NCI-H510A (cell line): ENCODE measurements at places on chromosomes 11 and 22.

GRCh38 chr11:119650251-119650650 lies 78.7 kb downstream of the NECTIN1 start:
- no peak for DNase-seq

DNA sequence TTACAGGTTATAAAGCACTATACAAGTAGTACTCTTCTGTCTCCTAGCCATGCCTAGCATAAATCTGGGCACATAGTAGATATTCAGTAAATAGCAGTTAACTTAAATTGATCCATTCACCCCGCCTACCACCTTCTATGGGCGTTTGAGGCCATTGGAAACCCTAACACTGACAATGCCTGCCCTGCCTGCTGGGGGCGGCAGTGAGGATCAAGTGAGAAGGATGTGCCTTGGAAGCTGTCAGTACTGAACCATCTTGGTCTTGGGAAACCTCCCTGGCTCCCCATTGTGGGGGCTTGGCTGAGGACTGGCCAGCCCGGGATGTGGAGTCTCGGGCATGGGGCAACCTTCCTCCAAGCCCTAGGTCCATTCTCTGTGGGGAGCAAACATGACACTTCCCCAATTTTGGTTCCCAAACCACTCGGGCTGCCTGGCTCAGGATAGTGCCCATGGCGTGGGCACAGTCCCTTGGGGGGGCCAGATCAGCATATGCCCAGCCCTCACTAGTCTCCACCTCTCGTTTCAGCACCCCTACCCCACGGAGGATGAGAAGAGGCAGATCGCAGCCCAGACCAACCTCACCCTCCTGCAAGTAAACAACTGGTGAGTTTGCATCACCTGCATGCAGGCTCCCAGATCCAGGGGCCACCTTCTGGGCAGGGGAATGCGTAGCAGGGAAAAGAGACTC lies 67.4 kb downstream of the FEZ1 start:
- DNase-seq: no peak

DNA sequence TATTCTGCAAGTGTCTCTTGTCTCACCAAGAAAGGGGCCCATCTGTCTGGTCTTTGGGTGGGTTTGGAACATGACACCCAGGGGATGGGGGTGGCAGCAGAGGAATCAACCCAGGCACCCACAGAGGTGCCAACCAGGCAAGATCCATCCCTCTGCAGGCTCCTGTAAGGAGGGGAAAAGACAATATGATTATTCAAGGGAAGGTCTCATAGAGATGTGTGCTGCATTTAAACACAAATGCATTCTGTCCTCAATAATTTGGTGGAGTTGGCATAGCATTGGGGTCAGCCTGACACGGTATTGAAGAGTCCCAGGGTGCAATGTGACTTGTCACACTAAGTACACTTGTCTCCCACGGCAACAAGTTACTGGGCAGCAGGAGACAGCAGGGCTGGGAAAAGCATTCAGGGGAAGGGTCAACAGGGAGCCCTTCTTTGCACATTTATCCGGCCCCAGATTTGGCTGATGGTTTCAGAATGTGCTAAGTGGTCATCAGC lies 33.1 kb upstream of the SPON1 start:
- DNase-seq: no peak

DNA sequence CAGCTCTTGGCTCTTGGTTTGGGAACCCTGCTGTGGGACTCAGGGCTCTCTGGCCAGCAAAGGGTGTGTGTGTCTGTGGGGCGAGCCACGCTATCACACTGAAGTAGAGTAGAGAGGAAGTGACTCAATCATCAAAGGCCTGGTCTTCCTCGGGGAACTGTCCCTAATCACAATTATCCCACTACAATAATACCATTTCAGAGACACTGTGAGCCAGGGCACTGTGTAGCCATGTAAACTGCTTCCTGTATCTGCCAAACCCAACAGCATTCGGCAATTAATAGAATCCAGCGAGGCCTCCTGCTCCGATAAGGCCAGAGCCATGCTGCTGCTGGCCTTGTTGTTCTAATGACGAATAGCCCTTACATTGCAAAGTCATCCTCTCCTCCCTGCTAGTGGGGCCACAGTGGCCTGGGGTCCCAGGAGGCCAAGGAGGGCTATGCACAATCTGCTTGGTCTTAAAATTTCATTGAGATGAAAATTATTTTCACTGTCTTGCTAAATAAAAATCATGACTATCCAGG lies 49.8 kb upstream of the LMO2 start:
- no peak for DNase-seq

- no peak for DNase-seq
These were observed 7.1 kb upstream of the CDC42EP2 start for GRCh38 chr11:65307298-65308229.

DNA sequence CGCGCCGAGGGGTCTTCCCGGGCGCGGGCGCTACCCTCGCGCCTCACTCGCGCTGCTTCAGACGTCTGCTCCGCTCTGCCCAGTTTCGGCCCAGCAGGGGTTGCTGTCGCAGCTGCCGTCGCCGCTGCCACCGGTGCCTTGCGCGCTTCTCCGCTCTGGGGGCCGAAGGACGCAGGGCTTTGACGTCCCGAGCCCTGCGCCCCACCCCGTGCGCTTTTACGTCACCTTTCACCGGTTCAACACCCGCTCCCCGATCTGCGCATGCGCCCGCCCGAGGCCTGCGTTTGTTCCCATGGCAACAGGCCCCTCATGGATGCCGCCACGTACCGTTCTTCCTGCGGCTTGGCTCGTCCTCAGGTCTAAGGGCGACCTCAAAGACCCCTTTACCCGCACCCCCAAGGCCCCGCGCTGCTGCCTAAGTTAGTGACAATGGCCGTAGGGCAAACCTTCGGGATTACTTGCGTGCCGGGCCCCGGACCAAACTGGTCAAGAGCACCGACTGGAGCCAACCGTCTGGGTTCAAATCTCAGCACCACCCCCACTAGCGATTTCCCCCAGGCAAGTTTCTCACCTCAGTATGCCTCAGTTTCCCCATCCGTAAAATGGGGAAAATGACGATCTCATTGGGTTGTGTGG lies 642 bp upstream of the CDK2AP2 start:
- peak; percentile 96 for DNase-seq

- DNase-seq: no peak
These were observed 51.3 kb upstream of the SCUBE2 start for GRCh38 chr11:9142732-9143131.

GRCh38 chr22:44080936-44081861 lies 57.1 kb downstream of the PARVB start:
- DNase-seq: no peak

- DNase-seq: no peak
These were observed 56.8 kb downstream of the GUCY1A2 start for GRCh38 chr11:106961518-106961917.

DNA sequence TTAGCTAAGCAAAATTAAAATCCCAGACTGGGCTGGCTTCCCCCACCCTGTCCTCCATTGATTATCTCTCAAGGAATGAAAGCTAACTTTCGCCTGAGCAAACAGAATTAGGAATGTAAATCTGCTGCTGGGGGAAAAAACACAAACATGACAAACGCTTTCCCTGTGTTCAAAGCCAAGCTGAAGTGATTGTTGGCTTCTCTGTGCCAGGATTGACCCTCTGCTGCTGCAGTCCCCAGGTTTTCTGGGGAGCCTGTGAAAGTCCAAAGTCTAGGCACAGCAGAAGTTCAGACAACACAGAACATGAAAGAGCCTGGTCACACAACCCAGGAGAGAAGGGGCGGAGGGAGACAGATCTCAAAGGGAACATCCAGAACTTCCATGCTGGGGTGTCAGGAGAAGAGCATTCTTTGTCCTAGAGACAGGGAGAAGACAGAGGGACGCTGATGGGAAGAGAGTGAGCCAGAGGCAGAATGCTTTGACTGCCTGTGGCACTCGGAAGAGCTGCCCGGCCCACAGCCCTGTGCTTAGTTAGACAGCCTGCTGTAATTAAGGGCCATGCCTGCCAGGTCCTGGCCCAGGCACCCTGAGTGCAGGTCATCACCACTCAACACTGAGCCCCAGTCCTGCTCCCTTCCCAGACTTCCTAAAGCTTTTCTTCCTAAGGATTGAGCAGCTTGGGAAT lies 6.9 kb downstream of the PATZ1 start:
- no peak for DNase-seq

DNA sequence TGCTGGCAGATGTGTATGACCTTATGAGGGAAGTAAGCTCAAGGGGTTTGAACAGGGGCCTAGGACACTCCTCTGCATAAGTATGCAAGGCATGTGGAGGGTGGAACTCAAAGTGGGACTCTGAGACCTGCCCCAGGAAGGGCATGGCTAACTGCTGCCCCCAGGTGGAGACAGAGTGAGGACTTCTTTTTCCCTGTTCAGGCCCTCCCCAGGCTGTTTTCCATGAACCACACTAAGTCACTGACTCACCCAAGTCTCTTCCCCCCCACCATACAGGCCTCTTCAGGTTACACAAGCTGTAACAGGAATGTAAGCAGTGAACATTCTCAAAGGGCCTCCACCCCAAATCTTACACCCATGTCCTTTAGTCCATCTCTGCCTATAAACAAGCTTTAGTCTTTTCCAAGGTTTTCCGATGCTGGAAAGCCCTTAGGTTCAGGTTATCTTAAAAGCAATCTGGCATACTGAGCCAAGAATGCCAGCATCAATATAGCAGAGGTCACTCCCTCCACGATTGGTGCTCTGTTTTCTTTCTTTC lies 13.1 kb downstream of the EEF1G start:
- no peak for DNase-seq

DNA sequence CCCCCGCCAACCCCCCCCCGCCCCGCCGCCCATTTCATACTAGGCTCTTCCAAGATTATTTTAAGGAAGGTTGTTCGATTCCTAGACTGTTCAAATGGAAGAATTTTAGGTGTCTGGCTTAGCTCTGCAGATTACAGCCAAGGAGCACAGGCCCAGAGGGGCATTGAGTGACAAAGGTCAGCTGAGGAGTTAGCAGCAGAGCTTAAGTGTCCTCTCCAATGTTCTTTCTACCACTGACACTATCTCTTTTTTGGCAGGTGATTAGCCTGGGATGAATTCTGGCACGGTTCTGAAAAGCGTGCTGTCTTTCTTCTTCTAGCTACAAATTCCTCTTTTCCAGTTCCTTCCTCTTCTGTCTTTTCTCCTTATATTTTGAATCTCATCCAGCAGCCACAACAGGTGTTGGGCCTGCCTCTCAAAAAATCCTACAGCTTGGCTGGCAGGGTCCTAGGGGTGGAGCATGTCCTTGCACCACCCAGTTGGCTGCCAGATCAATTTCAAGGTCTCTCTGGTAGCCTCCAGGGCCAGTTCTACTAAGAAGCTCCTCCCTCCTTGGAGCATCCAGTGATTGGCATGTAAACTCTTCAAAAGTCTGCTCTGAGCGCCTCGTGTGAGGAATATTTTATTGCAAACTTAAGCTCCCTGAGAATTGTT lies 23.0 kb downstream of the KCNE3 start:
- DNase-seq: peak; percentile 15

GRCh38 chr22:30078320-30079311 lies 1.6 kb upstream of the HORMAD2 start:
- no peak for DNase-seq

GRCh38 chr22:19440411-19441195 lies 6.9 kb downstream of the C22orf39 start:
- no peak for DNase-seq

GRCh38 chr22:50074056-50074455 lies 11.2 kb downstream of the MLC1 start:
- DNase-seq: no peak

DNA sequence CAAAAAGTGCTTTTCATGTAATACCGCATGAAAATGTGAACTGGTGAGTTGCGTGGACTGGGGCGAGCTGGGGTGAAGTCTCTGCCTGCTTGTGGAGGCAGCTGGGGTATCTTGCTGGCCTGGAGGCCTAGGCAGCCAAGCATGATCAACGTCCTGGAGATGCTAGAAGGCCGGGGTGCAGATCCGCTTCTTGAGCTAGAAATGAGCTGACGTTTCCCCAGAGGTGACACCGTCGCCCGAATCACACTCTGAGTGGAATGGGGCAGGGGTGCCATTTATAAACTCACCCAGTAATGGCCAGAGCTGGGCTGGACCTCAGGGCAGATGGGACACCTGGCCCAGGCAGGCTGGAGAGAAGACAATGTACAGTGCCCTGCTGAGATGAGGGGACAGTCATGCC lies 1513.0 kb downstream of the TBC1D22A start:
- DNase-seq: no peak

DNA sequence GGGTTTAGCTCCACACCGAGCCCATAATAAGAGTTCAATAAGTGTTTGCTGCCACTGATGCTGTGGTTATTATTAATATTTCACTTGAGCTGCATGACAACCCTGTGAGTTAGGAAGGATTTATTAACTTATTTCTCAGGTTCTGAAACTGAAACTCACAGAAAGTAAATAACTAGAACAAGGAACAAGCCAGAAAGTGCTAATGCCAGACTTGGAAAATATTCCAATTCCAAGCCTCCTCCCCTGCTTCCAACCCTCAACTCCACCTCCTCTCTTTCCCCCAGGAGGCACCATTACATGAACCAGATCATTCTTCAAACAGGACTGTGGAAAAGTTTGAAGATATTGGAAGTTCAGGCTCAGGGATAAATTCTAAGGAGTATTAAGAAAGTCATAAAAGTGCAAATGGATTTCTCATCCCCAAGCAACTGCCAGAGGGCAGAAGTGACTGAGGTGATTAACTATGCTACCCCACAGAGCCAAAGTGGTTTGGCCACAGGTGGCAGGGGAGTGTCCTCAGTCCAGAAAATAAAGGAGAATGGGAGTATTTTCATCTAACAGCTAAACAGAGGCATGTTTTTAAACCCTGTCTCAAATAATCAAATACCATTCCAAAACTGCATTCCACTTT lies 3.2 kb upstream of the FJX1 start:
- DNase-seq: no peak

- peak; percentile 98 for DNase-seq
These were observed 45.9 kb upstream of the SYT7 start for GRCh38 chr11:61626580-61627380.

DNA sequence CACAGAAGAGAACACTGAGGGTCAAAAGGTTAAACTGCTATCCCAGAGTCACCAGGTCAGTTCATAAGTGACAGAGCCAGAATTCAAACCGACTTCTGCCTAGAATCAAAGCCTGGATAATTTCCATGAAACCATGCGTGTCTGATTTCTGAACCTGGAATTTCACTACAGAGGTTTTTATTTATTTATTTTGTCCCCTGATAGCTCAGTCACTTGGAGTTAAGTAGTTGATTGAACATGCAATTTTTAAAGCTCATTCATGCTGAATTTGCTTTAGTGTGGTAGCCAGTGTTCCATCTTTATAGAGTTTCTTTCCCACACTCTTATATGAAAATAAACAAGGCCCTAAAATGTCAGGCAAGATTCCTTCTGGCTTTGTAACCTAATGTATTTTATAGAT lies 93.2 kb downstream of the NAV2 start:
- DNase-seq: no peak

GRCh38 chr11:20110908-20111669 lies 49.2 kb downstream of the DBX1 start:
- DNase-seq: peak; percentile 24

- no peak for DNase-seq
These were observed 4.0 kb upstream of the MCAM start for GRCh38 chr11:119320776-119321524.

- no peak for DNase-seq
These were observed 52.3 kb downstream of the SC5D start for GRCh38 chr11:121344824-121345223.
